ENCODE measurements at places on chromosomes 11 and 22. TPM values are rescaled to one million over a fixed set of nuclear protein-coding genes. Genes with fewer than 3 reads are reported as not detected.

The RIC3 gene
- total RNA-seq: 12.9 TPM

The DNAJB7 gene
- not detected for total RNA-seq

DNA sequence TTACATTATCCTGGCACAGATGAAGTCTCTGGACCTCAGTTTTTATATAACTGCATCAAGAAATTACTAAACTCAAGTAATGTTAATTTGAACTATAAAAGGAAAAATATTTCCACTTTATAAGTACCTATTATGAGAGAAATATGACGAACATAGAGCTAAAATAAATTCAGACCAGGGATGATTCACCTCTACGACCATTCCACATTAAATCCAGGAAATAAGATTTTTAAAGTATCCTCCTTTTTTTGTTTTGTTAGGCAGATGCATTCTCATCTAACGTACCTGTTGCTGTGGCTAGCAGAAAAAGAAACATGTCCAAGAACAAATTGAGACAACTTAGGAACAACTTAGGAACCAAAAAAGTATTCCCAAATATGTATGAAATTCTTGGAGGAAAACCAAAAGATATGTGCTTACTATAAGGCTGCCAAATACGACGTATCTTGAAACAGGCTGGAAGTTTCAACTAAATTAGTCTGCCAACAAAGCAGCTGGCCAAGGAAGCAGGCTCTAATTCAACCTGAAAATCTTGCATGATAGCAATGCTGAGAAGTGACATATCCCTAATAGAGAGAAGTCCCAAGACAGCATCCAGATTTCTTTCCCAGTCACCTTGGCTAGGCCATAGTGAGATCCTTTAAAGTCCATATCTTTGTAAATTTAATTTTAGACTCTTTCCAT lies 15.7 kb downstream of the SPTY2D1 start:
- H3K36me3 ChIP-seq: peaks cover 29% of the 10 kb centered on the region
- peak overlapping the region; percentile 12 for H3K27ac ChIP-seq
- H3K4me1 ChIP-seq: peaks cover 13% of the 10 kb centered on the region
- H3K4me3 ChIP-seq: peak overlapping the region; percentile 1
- H3K27me3 ChIP-seq: no peaks in the 10 kb centered on the region
- no peak for DNase-seq

DNA sequence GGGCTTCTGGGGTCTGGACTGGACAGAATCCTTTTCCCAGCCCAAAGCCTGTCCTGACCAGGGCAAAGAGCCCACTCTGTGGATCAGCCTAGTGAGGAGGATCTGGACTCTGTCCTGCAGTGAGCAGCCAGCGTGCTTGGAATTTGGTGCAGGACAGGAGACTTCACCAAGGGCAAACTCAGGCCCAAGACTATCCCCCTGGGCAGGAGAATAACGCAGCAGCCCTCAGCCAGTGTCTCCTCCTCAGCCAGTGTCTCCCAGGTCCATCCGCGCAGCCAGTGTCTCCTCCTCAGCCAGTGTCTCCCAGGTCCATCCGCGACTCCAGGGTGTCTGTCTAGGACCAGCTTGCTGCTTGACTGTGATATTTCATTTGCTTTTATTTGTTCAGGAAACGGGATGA lies 1334.0 kb downstream of the TBC1D22A start:
- peaks cover 3% of the 10 kb centered on the region for H3K27me3 ChIP-seq
- H3K4me3 ChIP-seq: no peak overlapping the region
- no peaks in the 10 kb centered on the region for H3K4me1 ChIP-seq
- DNase-seq: no peak
- H3K27ac ChIP-seq: no peak overlapping the region
- H3K36me3 ChIP-seq: no peaks in the 10 kb centered on the region

DNA sequence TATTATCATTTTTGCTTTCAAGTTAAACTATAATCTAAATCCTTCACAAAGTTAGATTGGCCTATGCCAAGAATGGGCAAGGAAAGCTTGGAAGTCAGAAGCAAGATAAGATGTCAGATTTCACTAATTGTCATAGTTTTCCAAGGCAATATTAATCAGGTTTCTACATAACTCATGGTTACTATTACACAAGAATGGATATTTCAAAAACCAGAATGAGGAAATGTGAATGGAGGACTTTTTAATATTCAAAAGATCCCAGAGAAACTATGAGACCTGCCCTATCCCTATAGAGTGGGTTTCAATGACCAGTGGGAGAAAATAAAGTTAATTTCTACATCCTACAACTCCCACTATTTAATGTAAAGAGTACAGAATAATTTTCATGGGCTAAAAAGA lies 203.2 kb downstream of the CASP12 start:
- H3K36me3 ChIP-seq: no peaks in the 10 kb centered on the region
- no peaks in the 10 kb centered on the region for H3K4me1 ChIP-seq
- no peak overlapping the region for H3K27ac ChIP-seq
- no peak overlapping the region for H3K4me3 ChIP-seq

DNA sequence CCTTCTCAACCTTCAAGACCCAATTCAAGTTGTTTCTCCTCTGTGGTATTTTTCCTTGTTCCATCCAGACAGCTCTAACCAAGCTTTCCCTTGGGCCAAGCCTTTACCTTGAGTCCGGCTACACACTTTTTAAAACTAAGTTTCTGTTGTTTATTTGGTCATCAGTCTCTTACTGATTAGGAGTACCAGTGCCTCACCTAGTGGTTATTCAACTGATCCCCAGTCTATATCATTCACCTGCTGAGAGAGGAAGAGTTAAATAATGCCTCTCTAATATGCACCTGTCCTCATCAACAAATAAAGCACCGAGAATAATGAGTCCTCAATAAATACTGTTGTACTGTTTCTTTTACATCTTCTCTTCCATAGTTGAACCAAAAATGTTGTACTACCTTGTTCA lies 160.8 kb downstream of the MSANTD4 start:
- H3K36me3 ChIP-seq: no peaks in the 10 kb centered on the region
- DNase-seq: no peak
- no peak overlapping the region for H3K4me3 ChIP-seq
- H3K27ac ChIP-seq: no peak overlapping the region
- H3K4me1 ChIP-seq: no peaks in the 10 kb centered on the region
- no peaks in the 10 kb centered on the region for H3K27me3 ChIP-seq

The PAX6 gene
- not detected for total RNA-seq

GRCh38 chr11:11848891-11849746 lies 7.3 kb downstream of the USP47 start:
- no peaks in the 10 kb centered on the region for H3K36me3 ChIP-seq
- no peak overlapping the region for H3K27ac ChIP-seq

The FAM227A gene
- total RNA-seq: 0.98 TPM

DNA sequence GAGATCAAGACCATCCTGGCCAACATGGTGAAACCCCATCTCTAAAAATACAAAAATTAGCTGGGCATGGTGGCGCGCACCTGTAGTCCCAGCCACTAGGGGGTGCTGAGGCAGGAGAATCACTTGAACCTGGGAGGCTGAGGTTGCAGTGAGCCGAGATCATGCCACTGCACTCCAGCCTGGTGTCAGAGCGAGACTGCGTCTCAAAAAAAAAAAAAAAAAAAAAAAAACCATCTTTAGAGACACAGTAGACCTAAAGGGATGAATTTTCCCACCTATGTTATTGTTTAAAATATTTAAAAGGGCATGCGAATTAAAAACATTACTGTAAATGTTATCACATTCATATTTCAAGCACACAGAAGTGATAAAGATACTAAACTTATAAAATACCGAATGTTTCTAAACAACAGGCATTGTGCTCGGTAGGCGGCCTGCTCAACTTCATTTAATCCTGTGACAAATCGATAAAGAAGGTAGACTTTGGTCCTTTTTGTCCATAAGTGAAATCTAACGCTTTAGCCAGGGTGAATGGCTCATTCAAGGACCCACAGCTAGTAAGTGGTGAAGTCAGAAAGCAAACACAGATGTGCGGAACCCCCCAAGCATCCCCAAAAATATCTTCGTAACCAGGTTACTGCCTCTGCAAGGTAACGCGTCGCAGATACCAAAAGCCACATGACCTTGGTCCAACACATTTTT lies 16.1 kb downstream of the NCAPD3 start:
- H3K4me1 ChIP-seq: no peaks in the 10 kb centered on the region
- peaks cover 61% of the 10 kb centered on the region for H3K36me3 ChIP-seq
- H3K27ac ChIP-seq: no peak overlapping the region
- H3K27me3 ChIP-seq: no peaks in the 10 kb centered on the region

The GUCY1A2 gene
- total RNA-seq: 31.1 TPM

GRCh38 chr11:70594031-70594430 lies 195.7 kb downstream of the CTTN start:
- no peak for DNase-seq
- H3K27ac ChIP-seq: no peak overlapping the region
- no peaks in the 10 kb centered on the region for H3K27me3 ChIP-seq
- H3K4me3 ChIP-seq: no peak overlapping the region
- no peaks in the 10 kb centered on the region for H3K4me1 ChIP-seq

DNA sequence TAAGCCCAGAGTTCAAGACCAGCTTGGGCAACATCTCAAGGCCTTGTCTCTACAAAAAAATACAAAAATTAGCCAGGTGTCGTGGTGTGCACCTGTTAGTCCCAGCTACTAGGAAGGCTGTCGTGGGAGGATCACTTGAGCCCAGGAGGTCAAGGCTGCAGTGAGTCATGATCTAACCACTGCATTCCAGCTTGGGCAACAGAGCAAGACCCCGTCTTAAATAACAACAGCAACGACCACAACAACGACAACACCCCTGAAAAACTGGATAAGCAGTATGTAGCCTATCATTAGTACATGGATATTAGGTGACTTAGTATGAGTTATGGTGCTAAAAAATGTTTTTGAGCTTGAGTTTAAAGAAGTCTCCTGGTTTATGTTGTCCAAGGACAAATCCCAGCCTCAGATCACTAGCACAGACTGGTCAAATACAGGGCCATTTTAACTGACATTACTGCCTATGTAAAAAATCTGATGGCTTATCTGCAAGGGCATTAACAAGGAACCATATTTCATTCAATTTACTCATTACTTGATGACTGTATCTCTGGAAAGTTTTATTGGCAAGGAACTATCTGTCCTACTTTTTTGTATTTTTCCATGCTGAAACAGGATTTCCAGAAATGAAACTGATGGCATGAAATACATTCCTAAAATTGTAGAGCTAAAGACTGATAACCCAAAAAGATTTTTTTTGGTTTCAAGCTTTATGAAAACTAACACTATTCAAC lies 23.4 kb downstream of the C2CD3 start:
- H3K27me3 ChIP-seq: no peaks in the 10 kb centered on the region
- DNase-seq: no peak
- H3K4me1 ChIP-seq: no peaks in the 10 kb centered on the region
- H3K27ac ChIP-seq: no peak overlapping the region
- H3K36me3 ChIP-seq: no peaks in the 10 kb centered on the region
- no peak overlapping the region for H3K4me3 ChIP-seq

The ANKK1 gene
- total RNA-seq: not detected

The LARGE2 gene
- total RNA-seq: 6.0 TPM

DNA sequence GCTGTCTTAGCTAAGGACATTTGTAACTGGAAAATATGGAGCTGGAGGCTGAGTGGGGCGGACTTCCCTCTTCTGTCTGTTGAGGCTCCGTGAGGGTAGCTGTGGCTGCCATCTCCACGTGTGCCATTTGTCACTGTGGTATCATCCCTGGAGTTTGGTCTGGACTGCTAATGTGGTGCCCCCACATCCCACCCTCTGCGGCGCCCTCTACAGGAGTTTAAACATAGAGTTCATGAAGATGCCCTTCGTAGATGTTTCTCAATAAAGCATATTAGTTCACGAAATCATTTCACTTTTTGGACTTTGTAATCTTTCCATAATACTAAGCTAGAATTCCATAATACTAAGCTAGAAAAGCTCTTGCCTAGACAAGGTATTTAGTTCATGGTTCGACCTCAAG lies 52.4 kb downstream of the TECTA start:
- no peak overlapping the region for H3K4me3 ChIP-seq
- H3K4me1 ChIP-seq: no peaks in the 10 kb centered on the region
- DNase-seq: no peak
- no peaks in the 10 kb centered on the region for H3K36me3 ChIP-seq

GRCh38 chr11:36328966-36329673 lies 33.0 kb downstream of the PRR5L start:
- no peaks in the 10 kb centered on the region for H3K36me3 ChIP-seq
- H3K4me1 ChIP-seq: no peaks in the 10 kb centered on the region
- no peaks in the 10 kb centered on the region for H3K27me3 ChIP-seq

GRCh38 chr22:41826021-41826420 lies 6.9 kb upstream of the SREBF2 start:
- no peak overlapping the region for H3K4me3 ChIP-seq
- no peaks in the 10 kb centered on the region for H3K27me3 ChIP-seq
- no peak for DNase-seq
- H3K4me1 ChIP-seq: peaks cover 13% of the 10 kb centered on the region
- no peaks in the 10 kb centered on the region for H3K36me3 ChIP-seq
